ENCODE measurements at places on chromosomes 3 and 15.

- no peak for DNase-seq
These were observed 245.7 kb downstream of the FAM43A start for GRCh38 chr3:194931347-194931746.

- peak; percentile 28 for DNase-seq
These were observed 85.3 kb downstream of the RPLP1 start for GRCh38 chr15:69537901-69538300.

DNA sequence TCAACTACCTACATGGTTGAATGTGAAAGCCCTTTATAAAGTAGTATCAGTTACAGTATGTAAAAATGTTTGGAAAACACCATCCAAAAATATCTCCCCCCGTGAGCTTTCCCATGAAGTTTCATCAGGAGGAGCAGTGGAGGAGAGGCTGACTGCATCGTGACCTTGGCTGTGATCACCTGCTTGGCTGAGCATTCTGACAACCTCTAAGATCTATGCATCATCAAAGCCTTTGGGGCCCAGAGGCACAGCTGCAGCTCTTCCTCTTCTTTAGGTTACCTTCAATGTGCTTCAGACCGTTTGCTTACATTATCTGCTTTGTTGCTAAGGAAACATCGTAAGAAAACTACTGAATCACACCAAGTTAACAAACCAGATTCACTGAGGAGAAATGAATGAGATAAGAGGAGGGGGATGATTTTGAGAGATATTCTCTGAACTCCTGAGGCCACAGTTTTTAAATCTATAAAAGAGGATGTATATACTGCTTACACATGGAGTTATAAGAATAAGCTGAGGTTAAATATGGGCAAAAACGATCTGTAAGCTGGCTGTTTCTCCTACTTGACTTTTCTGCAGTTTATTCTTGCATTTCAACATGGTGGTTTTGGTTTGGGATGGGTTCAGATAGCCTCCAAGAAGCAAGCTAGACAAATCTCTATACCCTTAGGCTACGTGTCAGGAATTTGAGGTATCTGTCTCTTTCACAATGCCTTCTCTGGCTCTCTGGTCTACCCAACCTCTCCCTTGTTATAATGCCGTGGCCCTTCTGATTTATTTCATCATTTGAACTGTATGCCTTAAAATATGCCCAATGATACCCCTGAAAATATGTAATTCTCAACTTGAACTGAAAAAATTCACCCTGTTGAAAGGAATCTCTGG, 4.0 kb downstream of the GCSAM start:
- DNase-seq = no peak

DNA sequence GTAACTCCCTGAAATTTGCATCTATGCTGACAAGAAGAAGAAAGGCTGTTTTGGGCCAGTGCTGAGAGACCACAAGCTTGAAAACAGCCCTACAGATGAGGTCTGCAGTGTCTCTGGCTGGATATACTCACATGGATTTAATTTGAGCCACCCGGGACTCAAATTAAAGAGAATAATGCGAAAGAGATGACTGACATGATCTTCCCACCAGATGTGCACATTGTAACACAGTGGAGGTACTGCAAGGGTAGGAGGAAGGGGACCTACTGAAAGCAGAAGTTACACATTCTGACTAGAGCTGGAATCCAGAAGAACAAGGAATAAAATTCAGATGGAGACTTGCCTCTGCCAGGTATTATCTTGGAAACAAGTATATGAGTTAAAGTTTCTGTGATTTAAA, 728.3 kb upstream of the SGO1 start:
- no peak for DNase-seq

- DNase-seq = no peak
These were observed 193.7 kb upstream of the CFAP20DC start for GRCh38 chr3:59243476-59243875.

DNA sequence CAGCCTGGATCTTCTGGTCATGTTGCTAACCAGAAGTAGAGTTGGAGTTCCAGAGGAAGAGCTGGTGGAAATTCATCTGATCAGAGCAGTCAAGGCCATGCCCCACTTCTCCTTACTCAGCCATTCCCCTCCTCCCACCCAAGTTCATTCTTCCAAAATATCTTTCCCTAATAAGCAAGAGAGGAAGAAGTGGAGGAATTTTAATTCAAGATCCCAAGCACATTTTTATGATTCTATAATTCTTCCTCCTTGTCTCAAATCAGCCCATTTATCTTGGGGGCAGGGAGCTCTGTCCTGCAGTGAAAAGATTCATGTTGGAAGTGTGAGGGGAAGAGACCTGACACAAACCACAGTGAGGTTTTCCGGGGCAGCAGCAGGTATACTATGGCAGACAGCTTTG, 85.0 kb upstream of the GALNT15 start:
- DNase-seq = no peak

GRCh38 chr3:9787714-9788113, 4.6 kb downstream of the TADA3 start:
- no peak for DNase-seq

DNA sequence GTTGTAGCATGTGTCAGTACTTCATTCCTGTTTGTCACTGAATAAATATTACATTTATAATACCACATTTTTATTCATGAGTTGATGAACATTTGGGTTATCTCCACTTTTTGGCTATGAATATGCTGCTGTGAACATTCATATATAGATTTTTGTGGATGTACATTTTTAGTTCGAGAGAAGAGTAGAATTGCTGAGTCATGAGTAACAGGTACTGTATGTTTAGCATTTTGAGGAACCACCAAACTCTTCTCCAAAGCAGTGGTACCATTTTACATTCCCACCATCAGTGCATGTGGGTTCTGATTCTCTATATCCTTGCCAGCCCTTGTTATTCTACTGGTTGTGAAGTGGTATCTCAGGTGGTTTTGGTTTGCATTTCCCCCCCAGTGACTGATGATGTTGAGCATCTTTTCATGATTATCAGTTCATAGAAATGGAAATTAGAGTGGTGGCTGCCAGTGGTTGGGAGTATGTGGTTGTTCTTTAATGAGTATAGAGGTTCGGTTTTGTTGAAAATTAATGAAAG, 59.6 kb downstream of the CCDC66 start:
- DNase-seq = no peak

DNA sequence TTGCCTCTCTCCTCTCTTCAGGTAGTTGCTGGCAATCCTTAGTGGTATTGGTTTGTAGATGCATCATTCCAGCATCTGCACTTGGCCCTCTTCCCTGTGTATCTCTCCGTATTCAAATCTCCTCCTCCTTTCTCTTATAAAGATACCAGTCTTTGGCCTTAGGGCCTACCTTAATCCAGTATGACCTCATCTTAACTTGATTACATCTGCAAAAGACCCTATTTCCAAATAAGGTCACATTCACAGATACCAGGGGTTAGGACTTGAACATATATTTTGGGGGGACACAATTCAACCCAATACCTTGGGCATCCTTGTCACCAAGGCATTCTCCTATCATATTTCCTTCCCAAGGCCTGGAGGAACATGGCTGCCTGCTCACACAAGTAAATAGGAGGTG, 22.0 kb upstream of the ABHD2 start:
- no peak for DNase-seq

DNA sequence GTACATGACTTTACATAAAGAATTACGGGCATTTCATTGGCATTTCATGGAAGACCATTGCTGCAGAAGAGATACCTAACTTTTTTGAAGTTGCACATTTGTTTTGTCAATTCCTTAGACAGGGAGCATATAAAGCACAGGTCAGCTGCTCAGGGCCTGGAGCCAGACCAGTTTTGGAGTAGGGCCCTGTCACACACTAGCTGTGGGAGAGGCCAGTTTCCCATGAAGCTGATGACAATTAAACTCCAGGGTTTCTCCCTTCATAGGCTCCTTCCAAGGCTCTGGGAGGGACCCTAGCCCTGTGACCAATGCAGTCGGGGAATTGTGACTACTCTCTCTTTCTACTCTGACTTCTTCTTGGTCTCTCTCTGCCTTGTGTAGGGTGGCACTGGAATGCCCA, 107.3 kb upstream of the SELENOK start:
- no peak for DNase-seq

DNA sequence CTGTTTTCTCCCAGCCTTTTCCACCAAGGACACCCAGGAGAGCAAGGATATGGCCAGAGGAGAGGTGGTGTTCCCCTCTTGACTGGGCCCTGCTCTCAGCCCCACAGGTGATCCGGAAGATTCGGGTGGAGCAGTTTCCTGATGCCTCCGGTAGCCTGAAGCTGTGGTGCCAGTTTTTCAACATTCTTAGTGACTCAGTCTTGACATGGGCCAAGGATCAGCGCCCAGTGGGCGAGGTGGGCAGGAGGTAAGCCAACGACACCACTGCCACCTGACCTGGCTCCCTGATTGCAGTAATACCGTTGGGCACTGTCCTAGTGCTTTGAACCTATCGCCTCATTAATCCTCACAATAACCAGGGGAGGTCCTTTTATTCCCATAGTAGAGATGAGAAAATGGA, 25.3 kb upstream of the SLC28A1 start:
- DNase-seq = no peak

DNA sequence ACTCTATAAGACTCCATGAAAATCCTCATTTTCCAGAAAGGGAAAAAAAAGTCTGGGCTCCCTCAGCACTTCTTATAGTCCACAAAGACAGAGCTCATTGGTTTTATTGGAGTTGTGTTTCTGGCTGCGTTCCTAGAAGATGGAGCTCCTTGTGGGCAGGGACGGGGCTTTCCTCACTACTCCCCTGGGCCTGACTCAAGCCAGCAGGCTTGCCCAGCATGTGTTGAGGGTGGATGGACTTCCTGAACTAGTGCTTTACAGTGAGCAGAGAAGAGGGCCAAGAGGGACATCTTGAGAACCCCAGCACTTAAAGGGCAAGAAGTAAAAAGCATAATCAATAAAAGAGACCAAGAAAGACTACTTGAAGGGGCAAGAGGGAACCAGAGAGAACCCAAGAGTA, 43.2 kb upstream of the EPHB1 start:
- DNase-seq = no peak

DNA sequence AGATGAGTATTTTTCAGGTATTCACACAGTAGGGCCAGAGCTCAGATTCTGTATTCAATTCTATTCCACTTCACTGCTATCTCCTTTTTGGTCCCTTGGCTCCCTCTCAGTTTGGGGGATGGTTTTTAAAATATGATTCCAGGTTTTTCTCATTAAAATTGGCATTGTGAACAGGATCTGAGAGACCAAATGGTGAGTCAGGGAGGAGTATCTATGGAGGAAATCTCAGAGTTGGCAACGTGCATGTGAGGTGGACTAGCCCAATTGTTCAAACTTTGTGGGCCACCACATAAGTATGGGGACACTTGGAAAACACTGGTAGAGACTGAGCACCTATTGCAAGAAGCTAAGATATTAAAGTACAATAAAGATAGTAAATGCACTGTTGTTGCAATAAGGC, 53.9 kb upstream of the TTC14 start:
- peak; percentile 1 for DNase-seq

DNA sequence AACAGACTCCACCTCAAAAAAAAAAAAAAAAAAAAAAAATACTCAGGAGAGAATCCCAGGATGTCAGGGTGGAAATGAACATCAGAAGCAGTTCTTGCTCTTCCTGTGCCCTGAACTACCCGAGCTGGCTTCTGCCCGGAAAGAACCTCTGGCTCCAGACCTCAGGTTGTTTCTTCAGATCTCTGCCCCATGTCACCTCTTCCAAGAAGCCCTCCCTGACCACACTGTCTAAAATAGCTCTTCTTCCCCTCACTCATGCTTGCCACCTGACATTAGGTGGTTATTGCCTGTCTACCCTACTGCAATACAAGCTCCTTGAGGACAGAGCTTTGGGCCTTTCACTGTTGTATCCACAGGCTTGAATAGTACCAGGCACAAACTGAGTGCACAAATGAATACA, 8.2 kb downstream of the TKT start:
- DNase-seq = no peak

- DNase-seq = no peak
These were observed 891 bp downstream of the RFT1 start for GRCh38 chr3:53129344-53129743.

GRCh38 chr15:63465104-63465503, 39.3 kb upstream of the USP3 start:
- no peak for DNase-seq

- DNase-seq = no peak
These were observed 44.0 kb downstream of the PLSCR2 start for GRCh38 chr3:146425341-146425740.

DNA sequence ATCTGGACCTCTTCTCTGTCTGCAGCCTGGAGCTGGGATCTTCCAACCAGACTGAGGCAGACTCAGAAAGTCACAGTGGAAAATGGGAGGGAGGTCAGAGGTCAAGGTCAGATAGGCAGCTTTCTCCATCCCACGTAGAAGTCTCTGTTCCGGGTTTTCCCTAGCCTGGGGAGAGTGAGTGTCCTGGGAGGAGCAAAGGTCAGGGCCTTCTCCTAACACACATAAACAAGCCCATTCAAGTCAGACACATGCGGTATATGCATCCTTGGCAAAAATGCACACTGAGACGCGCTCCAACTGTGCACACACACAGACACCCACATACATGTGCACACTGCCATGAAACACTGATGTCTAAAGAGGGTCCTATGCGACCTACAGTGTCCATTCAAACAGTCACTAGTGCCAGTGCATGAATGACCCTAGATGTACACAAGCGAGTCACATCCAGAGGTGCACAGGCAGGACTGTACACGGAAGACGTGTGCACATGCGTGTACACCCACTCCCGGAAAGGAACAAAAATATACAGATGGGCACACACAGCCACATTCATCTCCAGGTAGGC, 681 bp downstream of the TWF2 start:
- DNase-seq = no peak

DNA sequence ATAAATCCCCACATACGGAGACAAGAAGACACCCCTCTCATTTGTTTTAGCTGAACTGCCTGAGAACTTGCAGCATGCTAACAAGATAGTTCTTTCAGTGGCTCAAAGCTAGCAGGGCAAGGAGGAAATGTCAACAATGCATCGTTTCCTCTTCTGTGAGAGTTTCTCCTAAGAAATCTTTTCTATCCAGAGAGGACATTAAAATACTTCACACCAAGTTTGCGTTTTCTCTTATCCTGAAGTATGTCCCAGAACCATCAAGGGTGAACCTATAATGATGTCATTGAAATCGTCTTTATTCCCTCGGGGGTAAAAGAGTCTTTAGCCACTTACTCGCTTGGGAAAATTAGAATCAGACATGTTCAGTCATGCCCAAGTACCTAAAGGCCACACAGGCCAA, 541.7 kb upstream of the MDFIC2 start:
- DNase-seq = no peak

GRCh38 chr3:196292286-196292923, 4.9 kb upstream of the PCYT1A start:
- no peak for DNase-seq

- DNase-seq = no peak
These were observed 74.2 kb upstream of the GCNT3 start for GRCh38 chr15:59537403-59537802.

GRCh38 chr3:28791713-28792255, 443.2 kb upstream of the AZI2 start:
- no peak for DNase-seq

GRCh38 chr15:55290528-55291057, 980 bp upstream of the RAB27A start:
- no peak for DNase-seq

DNA sequence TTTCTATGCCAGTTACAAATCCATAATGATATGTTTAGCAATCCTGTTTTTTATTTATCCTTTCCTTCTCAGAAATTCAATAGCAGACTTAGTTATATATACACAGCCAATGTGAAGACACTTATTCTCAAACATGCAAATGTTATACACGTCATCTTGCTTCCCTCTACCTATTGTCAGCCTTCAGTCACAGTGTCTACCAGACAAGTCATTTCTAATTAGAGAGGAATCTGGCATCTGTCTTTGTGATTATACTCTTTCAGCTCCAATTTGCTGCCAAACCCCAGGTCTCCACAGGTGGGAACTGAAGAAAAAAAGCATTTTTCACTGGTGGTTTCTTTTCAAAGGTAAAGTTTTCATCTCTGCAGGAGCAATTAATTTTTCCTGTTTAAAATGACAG, 793.1 kb downstream of the AGBL1 start:
- DNase-seq = no peak

Data from skeletal muscle cell (primary cell).